Non-pigmented ciliary epithelial cell (primary cell): ENCODE measurements at places on chromosomes 7 and 10.

GRCh38 chr7:106566672-106567071 is 94.3 kb downstream of the CCDC71L start:
- no peak for DNase-seq

DNA sequence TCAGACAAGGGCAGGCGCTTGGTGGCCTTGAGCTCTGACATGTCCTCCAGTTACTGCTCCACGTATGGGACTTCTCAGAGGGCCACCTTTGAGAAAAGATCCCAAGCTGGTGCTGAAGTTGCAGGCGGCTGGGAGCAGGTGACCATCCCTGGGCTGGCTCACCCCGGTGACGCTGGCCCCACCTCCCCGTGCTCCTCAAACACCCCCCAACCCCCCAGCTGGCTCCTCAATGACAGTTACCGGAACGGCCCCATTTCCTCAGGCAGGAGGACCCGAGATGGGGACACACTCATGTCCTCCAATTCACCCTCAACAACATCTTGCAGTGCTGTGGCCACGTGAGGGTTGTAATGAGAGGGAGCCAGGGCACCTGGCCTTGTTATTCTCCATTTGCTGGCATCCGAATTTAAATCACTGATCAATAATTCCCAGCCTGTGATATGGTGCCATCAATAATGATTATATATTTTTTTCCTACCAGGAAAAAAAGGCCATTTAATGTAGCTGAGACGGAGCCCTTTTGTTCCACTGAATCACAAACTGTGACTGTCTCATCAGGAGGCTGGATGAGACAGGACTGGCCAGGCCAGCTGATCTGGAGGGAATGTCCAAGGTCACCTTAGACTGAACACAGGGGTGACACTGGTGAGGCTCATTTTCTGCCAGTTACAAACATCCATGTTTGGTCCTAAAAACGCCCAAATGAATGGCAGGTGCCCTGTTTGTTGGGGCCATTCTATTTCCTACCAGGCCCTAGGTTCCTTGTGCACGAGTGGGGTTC is 64.5 kb downstream of the CHST15 start:
- no peak for DNase-seq

- DNase-seq, result no peak
Observed at GRCh38 chr7:130900471-130901076, 166.6 kb upstream of the KLF14 start.

- no peak for DNase-seq
Observed at GRCh38 chr7:1431634-1432380, 27.5 kb downstream of the MICALL2 start.

DNA sequence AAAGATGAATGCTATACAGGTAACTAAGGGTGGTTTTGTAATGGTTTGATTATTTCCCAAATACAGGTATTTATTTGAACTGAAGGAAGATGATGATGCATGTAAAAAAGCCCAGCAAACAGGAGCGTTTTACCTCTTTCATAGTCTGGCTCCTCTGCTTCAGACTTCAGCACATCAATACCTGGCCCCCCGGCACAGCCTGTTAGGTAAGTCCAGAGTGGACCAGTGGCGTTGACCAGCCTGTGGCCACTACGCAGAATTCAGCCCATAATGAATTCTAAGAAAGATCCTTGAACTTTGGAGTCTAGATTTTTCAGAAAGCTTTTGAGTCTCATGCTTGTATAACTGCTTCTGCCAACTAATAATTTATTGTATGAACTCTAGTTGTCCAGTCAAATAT is 9.7 kb downstream of the NUDT13 start:
- no peak for DNase-seq

DNA sequence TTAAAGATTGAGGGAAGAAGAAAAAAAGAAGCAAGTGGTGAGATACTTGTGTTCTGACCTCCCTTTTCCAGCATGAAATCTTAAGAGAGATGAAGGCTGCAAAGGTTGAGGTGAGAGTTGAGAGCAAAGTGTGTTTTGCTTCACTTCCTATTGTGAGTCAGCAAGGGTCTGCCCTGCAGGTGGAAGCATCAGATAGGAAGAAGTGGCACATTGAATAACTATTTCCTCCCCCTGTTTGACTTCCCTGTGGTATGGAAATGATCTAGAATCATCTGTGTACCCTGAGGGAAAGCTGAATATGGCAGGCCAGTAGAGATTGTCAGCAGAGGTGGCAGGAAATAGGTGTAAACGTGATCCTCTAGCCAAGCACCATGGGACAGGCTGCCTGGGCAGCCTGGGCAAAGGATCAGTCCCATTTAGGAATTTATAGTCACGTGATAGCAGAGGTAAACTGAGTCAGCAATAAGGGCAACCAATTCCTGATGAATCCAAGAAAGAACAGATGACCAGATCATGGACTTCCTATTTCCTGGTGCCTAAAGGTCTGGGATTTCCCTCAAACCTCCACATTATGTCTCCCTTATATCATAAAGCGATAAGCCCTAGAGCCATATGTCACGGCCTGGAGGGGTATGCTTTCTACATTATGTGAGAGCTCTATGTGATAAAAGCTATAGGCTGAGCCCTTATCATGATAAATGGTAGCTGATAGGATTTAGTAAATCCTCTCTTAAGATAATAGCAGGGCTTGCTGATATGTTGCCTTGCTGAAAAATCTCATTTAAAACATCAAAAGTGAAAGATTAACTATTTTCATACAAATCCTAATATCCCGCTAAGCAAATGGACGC is 287.0 kb downstream of the MDFIC start:
- no peak for DNase-seq

DNA sequence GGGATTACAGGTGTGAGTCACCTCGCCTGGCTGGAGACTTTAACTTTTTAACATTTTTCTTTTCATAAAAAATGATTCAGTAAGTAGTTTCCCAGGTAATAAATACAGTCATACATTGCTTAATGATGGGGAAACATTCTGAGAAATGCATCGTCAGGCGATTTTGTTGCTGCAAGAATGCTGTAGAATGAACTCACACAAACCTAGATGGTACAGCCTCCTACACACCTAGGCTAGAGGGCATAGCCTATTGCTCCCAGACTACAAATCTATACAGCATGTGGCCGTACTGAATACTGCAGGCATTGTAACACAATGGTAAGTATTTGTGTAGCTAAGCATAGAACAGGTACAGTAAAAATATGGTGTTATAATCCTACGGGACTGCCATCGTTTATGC is 108.5 kb upstream of the SFMBT2 start:
- no peak for DNase-seq
